T-helper 22 cell (primary cell): ENCODE measurements at places on chromosomes 1 and 21.

DNA sequence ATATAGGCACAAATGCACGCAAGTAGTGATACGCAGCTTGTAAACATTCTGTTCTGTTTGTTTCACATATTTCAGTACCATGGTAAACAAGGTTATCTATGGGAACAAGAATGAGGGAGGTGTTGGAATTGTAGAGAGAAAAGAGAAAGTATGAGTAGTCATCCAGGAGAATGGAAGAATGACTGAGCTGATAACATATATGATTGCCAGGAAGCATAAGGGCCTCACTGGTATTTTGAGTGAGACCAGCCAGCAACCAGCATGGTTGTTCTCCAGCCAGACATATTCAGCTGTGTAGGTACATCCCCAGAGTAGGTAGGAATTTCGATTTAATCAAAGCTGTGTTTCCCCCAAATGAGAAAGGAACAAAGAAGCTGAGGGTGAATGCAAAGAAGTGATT is 58.9 kb upstream of the ARTN start:
- no peak for DNase-seq

DNA sequence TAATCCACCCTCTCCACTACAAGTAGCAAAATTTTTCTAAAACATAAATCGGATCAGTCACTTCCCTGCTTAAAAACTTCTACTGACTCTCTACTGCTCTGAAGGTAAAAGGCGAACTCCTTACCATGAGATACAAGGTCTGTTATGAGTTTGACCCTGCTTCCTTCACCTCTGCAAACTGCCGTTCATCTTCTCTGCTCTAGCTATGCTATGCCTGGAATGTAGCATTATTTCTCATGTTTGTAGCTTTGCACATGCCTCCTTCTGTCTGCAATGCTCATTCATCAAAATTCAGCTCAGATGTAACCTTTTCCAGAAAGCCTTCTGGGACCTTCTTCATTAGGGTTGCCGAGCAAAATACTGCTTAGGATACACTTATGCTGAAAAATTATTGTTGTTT is 30.8 kb downstream of the RPL5 start:
- DNase-seq = no peak

DNA sequence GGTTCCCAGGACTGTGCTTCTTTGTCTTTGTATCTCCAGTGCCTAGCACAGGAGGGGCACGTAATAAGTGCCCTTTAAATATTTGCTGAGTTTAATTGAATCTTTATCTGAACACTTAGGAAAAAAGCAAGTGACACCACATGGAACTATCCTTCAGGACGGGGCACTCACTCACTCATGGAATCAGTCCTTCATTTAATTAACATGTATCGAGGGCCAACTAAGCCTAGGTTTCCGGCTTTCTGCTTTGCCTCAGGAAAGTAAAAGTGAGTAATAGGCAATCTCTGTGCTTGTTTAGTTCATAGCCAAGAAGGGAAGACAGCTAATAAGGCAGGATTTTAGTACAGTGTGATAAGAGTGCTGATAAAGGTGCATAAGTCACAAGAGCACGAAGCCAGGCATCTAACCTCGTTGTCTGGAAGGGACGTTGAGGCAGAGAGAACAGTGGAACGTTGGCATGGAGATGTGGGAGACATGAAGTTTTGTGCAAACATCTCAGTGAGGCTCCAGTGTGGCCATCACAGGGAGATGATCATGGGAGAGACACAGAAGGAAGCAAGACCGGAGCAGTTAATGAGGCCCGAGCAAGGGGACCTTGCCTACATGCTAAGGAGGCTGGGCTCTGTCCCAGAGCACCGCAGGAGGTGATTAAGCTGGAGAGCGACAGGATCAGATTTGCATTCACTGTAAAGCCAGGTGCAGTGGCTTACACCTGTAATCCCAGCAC is 54.1 kb upstream of the TRIM67 start:
- no peak for DNase-seq

DNA sequence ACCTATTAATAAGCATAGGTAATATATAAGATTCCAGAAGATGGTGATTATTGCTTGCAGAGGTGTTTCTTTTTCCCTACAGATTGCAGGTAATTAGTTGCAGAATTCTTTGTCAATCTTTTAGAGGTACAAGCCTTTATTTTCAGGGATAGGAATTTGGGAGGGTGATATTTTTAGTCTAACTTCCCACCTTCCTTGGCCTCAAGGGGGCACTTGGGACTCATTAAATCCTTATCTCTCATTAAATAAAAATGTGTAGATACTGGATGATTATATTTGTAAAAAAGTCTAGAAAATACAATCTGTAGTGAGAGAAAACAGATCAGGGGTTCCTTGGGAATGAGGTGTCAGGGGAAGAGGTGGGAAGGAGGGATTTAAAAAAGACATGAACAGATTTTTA is 179.2 kb downstream of the PATJ start:
- no peak for DNase-seq

- DNase-seq = no peak
Measured at GRCh38 chr1:225461533-225462428, 33.9 kb upstream of the LBR start.

- DNase-seq = no peak
Measured at GRCh38 chr1:114033216-114033706, 54.0 kb downstream of the OLFML3 start.

DNA sequence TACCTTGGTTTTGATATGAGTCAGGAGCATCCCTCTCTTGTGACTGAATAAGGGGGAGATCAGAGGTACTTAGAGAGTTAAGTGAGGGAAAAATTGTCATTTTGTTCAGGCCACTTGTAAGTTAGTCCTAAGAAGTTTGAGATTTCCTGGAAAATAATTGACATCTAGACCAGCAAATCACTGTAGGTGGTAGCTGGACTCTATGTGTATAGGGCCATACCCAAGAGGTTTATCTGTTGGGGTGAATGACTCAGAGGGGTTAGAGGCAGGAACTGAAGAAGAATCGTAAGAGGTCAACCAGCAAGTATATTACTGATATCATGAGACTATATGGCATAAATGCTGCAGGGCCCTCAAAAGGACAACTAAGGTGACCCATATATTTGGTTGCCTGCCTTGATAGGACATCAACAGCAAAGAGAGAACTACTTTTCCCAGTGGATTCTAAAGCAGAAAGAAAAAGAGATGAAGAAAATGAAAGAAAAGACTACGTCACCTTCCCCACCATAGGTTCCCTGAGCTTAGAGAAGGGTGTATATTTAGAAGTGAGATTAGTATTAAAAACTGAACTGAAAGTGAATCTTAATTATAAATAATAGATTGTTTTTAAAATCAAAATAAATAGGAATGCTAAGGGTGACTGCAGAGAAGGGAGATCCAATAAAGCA is 8.0 kb upstream of the RNPC3 start:
- no peak for DNase-seq

DNA sequence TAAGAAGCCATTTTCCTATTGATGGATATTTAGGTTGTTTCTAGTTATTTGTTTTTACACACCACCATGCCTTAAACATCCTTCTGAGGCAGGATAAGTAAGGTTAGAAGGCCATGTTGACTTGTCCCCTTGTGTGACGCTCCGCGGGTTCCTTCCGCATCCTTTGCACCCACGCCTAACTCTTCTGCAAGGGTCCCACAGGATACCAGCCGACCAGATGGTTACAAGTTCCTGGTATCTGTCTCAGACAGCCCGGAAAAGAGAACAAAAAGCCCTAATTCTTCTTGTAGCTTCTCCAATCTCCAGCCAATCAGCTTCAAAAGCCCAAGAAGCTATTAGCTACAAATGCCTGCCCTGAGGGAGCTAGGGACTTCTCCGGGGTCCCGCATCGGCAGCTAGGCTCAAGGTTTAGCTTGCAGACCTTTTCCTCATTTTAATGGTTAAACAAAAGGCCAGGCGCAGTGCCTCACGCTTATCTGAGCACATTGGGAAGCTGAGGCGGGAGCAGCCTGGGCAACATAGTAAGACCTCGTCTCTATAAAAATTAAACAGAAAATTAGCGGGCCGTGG is 4.9 kb upstream of the OTUD3 start:
- DNase-seq = no peak

GRCh38 chr1:205913451-205914154 is 29.7 kb downstream of the SLC26A9 start:
- DNase-seq = no peak

DNA sequence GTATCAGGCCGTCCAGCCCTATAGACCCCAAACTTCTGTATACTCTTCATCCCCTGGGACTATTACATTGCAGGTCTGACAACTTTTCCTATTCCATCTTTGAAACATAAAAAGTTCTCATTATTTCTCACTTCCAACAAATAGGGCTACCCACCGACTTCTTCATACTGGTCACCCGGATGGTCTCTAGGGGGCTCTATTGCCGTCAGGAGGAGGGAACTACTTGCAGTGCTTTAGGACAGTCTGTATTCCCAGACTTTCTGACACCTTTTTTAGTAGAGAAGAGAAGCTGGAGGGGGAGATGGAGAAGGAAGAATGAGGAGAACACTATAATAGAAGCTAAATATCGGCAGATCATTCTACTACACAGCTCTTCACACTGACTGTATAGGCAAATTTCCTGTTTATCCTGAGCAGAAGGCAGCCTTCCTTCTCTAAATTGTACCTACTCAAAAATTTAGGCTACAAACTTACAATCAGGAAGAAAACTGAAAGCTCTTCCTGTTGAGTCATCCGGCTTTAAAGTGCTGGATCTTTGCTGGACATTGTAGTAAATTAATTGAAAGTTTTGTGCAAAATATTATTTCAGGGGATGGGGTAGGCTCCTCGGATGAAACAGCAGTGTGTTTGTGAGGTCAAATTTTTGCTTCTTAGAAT is 54.6 kb downstream of the CDC7 start:
- DNase-seq = no peak

- DNase-seq = no peak
Measured at GRCh38 chr1:20358761-20359263, 68.1 kb downstream of the VWA5B1 start.

DNA sequence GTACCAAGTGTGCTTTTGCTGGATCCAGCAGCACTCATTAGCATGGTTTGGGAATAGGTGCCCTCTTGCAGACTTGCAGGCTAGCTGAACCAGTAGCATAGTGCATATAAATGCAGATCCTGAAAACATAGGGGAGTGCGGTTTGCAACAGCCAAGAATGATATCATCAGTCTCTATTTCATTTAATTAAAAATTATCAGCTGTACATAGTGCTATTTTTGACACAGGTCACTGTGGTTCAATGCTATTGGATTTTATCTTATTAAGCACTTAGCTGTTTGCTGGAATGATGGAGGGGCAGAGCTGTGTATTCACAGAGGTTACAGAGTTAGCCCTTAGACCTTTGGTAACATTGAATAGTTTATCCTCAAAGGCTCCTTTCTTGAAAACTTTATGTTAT is 43.6 kb downstream of the CYYR1 start:
- no peak for DNase-seq
